ENCODE measurements at places on chromosomes 3 and 15.

- DNase-seq = no peak
Measured at GRCh38 chr3:184015381-184016019, 2.2 kb downstream of the ABCC5 start.

GRCh38 chr15:26103002-26103404, 239.9 kb upstream of the ATP10A start:
- no peak for DNase-seq

- no peak for DNase-seq
Measured at GRCh38 chr3:10015461-10015904, 10.8 kb upstream of the FANCD2 start.

GRCh38 chr3:5321666-5322340, 134.3 kb downstream of the EDEM1 start:
- DNase-seq = no peak

DNA sequence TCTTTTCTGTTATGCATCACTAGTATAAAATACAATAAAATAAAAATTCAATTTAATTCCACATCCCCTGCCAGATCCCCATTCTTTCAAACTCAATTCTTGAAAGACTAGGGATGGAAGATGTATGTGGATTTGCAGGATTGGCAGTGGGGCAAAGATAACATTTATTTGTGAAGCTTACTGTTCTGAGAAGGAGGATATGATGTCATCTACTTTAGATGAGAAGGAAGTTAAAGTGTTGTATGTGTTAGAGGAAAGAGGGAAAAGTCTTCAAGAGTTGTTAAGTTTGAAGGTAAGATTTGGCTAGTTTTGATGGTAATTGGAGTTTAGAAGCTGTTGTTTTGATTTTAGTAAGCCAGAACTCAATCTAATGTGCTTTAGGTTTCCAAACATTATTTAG, 845.1 kb upstream of the NR2F2 start:
- DNase-seq = no peak

DNA sequence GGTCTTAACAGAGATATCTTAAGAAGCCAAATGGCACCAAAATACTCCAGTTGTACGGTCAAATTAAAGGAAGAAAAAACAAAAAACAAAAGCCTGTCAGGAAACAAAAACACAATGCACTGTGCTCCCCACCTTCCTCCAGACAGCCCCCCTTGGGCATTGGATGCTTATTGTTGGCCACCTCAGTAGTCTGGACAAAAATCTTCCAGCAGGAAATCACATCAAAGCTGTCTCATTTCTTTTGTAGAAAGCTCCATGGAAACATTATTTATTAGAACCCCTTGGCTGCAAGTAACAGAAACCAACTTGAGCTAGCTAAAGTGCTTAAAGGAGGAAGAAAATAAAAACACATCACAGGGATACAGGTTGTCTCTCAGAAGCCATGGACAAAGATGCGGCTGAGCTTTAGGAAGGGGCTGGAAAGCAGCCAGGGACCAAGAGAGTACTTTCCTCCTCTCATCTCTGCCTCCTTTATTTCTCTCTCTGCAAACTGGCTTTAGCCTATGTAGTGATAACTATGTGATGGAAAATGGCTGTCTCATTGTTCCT, 651.5 kb upstream of the ADAMTS9 start:
- DNase-seq = no peak

GRCh38 chr15:21267671-21268395, 172.5 kb downstream of the POTEB3 start:
- no peak for DNase-seq

GRCh38 chr15:53974813-53975212, 3.4 kb upstream of the UNC13C start:
- no peak for DNase-seq

DNA sequence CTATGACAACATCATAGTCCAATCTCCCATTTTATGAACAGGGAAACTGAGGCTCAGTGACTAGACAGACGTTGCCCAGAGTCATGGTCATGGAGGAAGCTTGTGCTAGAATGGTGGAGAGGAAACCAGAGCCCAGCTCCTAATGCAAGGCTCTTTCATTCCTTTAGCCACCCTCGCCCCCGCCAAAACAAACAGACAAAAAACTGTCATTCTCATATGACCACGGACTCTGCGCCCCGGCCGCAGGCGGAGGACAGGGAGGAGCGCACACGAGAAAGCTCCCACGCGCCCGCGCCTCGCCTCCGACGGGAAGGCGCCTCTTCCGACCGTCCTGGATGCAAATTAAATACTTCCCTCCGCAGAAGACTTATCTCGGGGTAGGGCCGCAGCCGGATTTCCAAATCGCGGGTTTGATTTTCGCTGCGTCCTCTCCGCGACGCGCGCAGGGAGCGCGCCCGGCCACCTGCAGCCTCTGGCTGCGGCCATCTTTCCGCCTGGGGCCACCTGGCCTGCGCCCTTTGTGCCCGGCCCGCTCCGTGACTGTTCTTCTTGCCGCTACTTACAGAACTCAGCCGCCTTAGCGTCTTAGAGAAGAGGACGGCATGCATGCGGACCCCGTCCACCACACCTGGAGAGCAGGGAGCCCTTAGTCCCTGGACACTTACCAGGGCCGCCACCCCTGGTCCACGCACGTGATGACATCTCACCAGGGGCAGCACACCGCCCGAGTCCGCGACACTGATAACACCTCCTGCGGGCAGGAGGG, 670 bp upstream of the ATP13A3 start:
- peak; percentile 78 for DNase-seq

DNA sequence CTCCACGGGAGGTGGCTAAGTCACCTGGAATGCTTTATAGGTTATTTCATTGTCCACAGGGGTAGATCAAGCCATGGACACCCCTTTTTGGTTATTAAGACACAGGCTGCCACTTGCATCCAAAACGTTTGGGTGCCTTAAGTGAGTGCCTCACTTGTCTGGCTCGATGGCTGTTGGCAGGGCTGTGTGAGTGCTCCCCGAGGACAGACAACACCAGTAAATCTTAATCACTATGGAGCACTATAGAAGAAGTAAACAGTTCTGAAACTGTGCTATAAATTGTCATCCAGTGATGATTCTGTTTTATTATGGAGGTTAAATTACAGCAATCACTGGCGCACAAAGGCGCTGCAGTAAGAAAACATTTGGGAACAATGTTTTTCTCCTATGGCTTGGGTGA, 215.5 kb downstream of the CACNA2D3 start:
- DNase-seq = no peak

DNA sequence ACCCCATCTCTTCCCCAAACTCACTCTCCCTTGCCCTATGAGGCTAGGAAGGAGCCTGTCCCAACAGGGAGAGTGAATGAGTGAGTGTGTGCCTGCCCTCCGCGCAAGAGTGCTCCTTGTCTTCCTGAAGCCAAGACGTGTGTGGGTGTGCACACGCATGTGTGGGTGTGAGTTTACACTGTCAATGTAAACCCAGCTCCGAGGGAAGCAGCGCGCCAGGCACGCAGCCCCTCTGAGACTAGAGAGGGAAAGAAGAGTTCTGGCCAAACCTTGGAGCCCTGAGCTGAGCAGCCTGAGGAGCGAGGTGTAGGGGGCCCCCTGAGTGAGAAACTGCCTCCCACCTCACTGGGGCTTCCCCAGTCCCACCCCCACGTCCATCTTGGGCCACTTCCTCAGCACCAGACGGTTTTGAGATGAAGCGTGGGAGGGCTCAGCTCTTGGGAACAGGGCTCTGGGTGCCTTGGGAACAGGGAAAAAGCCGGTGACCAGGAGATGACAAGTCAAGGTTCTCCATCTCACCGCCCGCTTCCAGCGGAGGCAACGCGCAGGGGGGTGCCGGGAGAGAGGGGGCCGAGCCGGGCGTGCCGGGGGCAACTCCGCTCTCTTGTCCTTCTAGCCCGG, 5.1 kb downstream of the MECOM start:
- no peak for DNase-seq

DNA sequence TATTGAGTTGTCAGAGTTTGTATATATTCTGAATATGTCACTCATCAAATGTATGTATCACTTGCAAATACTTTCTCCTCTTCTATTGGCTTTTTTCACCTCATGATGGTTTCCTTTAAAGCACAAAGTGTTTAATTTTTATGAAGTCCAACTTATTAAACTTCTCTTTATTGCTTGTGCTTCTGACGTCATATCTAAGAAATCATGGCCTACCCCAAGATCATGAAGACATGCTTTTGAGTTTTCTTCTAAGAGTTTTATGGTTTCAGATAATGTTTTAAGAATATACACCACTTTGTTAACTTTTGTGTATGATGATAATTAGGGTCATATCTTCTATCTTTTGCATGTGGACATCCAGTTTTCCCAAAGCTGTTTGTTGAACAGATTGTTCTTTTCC, 417.2 kb upstream of the ATP10A start:
- DNase-seq = no peak

DNA sequence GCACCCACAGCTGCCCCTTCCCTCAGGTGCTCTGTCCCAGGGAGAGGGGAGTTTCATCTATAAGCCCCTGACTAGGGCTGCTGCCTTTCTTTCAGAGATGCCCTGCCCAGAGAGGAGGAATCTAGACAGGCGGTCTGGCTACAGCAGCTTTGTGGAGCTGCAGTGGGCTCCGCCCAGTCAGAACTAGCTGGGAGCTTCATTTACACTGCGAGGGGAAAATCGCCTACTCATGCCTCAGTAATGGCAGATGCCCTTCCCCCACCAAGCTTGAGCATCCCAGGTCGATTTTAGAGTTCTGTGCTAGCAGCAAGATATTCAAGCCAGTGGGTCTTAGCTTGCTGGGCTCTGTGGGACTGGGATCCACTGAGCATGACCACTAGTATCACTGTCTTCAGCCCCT, 181.2 kb upstream of the RARB start:
- DNase-seq = no peak

DNA sequence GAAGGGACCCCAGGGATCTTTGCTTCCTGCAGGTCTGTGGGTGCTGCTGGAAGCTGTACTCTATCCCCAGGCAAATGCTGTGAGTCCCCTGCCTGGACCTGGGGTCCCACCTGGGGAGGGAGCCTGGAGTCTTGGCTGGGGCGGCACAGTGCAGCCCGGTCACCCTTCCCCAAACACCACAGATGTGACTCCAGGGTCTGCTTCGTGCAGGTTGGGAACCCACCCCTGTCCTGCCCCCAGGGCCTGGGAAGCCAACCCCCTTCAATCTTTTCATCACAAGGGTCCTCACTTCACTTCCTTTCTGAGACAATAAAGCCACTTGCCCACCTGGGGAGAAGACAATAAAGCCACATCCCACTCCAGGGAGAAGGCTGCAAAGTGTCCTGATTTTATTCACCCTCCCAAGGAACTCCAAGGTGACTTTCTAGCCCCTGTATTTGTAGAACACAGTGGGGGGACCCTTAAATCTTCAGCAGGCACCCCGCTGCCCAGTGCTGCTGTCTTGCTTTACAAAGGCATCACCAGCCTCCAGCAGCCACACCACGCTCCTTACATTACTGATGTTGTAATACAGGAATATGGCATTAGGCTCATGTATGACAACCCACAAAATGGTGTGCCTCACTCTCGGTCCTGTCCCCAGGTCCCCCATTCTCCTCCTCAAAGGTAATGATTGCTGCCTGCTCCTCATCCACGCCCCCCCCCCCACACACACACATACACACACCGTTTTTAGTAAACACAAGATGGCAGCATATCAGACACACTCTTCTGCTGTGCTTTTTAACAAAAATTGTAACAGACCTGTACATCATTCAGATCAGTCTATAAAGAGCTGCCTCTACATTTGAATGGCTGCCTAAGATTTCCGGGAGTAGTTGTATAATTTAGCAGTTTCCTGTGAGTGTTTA, 9.9 kb downstream of the C3orf22 start:
- DNase-seq = peak; percentile 13

- no peak for DNase-seq
Measured at GRCh38 chr15:76730262-76730661, 174.9 kb downstream of the SCAPER start.

GRCh38 chr15:26132811-26133210, 269.7 kb upstream of the ATP10A start:
- DNase-seq = no peak

DNA sequence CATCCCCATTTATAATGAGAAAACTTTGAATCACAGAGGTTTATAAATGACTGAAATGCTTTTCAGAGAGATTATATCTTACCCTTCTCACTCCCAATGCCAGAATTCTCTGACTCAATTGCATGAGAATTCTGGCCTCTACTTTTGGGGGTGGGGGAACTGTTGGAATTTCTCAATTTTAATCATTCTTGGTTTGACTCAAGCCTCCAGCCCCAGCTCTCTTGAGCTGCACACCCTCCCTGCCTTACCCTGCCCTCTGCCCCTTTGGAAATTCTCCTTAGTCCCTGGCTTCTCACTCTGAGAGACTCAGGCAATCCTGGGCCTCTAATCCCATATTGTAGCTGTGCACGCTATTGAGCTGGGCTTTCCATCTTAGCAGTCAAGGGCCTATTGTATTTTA, 44.2 kb downstream of the ZNF589 start:
- DNase-seq = no peak

DNA sequence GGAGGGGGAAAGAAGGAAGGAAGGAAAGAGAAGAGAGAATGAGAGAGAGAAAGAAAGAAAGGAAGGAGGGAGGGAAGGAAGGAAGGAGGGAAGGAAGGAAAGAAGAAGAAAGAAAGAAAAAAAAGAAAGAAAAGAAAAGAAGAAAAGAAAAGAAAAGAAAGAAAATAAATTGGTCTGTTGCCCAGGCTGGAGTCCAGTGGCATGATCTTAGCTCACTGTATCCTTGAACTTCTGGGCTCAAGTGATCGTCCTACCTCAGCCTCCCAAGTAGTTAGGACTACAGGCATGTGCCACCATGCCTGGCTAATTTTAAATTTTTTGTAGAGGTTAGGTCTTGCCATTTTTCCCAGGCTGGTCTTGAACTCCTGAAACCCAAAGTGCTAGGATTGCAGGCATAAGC, 11.6 kb upstream of the RNF7 start:
- no peak for DNase-seq

DNA sequence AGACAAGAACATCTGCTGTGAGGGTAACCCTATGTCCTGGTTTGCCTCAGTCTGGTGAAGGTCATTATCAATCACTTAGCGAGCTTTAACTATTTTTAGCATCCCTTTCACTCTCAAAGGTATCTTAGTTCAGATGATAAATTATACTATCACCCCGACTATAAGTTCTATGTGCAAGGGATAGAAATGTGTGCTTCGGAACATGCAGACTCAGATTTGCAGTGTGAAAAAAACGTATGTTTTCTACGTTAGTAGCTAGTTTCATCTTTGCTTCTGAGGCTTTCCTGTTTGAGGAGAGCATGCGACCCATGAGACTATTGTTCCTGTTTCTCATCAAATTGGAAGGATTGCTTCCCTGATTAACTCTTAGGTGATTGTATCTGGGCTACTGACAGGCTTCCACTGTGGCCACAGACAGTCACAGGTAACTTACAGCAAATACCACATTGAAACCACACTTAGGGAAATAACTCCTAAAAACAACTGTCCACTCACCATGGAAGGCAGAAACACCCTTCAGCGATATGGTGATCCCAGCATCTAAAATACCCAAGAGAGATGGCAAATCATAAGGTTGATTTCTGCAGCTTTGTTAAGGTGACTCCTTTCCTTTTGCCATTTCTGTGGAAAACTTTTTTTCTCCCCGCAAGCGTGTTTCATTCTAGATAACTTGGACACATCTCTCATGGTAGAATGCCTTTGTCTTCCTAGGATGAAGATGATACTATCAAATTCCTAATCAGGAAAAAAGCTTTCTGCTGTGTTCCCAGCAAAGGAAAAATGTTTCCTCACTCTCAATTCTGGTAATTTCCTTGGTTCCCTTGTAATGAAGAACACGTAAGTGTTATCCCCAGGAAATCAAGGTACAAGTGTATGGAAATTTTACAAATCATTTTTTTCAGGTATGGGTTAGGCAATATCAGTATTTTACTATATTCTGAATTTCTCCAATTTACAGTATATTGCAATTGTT, 5.2 kb downstream of the GCSAM start:
- no peak for DNase-seq

- no peak for DNase-seq
Measured at GRCh38 chr15:71471347-71471746, 339.0 kb upstream of the NR2E3 start.

GRCh38 chr3:129233538-129233937, 15.9 kb upstream of the COPG1 start:
- DNase-seq = no peak
